ENCODE measurements at places on chromosomes 2 and 18.

GRCh38 chr2:170965446-170966225, 36.6 kb downstream of the GORASP2 start:
- DNase-seq: no peak

DNA sequence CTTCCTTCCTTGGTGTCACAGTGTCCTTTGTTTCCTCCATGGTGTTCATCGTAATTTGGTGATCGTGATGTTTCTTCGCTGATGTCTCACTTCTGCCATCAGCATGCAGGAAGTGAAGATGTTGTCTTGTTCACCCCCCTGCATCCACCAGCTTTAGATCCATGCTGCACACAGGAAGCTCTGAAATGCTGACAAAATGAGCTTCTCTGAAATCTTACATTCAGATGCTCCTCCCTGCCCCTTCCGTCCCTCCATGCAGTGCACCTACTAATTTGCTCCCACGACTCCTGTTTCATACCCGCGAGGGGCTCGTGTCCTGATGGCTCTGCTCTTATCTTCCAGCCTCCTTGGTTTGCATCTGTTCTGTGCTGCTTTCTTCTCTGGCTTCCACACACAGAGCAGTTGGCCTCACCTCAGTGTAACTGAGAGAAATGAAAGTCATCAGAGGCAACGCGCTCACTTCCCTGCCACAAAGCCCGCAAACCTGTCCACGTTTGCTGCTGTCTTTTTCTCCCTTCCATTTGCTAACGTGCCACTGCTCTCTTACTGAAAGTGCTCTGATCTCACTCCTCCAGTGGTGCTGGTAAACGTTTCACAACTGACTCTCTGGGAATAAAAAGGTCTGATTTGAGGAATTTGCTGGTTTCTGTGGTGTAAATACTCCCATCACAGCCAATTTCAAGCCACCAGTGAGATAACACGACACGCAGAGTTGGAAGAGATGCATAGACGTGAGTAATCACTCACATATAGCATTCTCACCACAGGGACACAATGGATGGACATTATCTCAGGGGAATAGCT, 41.0 kb upstream of the MGAT4A start:
- no peak for DNase-seq

DNA sequence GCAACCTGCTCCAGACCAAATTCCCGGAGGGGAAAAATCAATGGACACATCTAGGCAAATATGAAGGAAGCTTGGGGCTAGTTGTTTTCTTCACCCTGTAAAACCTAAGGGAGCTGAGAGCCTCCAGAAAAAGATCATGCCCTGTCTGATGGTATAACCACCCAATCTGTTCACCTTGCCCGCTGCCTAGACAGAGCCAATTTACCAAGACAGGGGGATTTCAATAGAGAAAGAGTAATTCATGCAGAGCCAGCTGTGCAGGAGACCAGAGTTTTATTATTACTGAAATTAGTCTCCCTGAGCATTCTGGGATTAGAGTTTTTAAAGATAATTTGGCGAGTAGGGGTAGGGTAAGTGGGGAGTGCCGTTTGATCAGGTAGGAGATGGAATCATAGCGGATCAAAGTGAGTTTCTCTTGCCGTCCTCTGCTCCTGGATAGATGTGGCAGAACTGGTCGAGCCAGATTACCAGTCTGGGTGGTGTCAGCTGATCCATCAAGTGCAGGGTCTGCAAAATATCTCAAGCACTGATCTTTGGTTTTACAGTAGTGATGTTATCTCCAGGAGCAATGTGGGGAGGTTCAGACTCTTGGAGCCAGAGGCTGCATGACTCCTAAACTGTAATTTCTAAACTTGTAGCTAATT, 35.1 kb upstream of the B4GALT6 start:
- DNase-seq: no peak

DNA sequence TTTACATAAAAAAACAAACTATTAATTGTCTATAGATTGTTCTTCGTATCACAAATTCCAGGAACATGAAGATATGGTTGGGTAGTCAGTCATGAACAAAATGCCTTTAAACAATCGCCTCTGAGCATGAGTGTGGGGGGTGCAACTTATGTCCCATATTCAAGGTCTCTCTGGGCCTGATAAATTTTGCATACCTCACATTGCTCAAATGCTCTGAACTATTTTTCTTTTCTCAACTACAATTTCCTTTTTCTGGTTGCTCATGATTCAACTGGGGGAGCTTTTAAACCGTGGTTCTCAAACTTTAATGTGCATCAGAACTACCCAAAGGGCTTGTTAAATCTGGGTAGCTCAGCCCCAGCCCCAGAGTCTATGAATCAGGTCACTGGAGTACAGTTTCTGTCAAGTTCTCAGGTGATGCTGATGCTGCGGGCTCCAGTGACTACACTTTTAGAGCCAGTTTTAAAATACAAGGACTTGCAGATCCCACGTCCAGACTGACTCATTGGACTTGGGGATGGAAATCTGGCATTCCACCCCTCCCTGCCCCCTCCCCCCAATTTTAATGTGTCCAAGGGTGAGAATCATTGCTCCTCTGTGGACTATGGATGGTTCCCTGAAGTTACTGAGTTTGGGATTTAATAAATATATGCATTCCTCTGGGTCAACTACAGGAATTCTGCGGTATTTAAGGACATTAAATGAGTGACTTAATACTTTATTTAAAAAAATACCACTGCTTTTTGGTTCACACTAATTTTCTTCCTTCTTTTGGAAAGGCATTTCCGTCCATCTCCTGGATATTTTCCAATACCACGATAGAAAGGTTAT, 1.5 kb upstream of the GPD2 start:
- no peak for DNase-seq

GRCh38 chr2:10126632-10127026, 4.1 kb downstream of the RRM2 start:
- DNase-seq: no peak

GRCh38 chr18:58168221-58168620, 124.2 kb downstream of the NEDD4L start:
- no peak for DNase-seq

DNA sequence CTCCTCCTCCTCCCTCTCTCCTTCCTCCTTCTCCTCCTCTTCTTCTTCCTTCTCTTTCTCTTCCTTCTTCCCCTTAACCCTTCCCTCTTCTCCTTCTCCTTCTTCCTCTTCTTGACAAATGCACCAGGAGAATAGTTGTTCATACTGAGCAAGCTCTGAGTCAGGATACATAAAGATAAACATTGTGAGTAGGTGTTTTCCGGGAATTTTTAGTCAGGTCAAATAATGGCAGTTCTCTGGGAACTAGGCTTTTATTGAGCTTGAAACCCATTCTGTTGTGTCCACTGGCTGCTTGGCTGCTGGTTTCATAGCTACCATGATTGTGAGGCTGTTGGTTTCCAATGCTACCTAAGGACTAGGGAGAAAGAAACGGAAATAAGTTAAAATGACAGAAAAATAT, 1144.7 kb upstream of the DDX18 start:
- DNase-seq: no peak

GRCh38 chr2:200786826-200787225, 24.9 kb upstream of the BZW1 start:
- DNase-seq: no peak

Data from caudate nucleus (tissue), 63 donors.